SK-N-DZ (cell line): ENCODE measurements at places on chromosomes 4 and X.
A peak's percentile ranks its signal among the peaks of the same experiment; 100 is the strongest.

DNA sequence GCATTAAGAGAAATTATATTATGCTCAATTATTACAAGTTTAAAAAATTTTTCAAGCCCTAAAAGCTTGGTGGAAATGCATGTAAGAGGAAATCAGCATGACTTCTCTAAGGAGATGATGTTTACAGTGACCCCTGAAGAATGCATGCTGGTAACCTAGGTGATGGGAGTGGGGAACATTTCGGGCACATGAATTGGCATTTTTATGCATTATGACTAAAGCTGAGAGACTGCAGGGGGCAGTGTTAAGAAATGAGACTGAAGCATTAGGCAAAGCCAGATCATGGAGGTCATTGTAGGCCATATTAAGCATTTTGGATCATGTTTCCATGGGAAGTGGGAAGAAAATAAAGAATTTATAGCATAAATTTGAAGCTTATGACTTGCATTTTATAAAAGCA lies 421.3 kb downstream of the FAT4 start:
- no peak for DNase-seq

DNA sequence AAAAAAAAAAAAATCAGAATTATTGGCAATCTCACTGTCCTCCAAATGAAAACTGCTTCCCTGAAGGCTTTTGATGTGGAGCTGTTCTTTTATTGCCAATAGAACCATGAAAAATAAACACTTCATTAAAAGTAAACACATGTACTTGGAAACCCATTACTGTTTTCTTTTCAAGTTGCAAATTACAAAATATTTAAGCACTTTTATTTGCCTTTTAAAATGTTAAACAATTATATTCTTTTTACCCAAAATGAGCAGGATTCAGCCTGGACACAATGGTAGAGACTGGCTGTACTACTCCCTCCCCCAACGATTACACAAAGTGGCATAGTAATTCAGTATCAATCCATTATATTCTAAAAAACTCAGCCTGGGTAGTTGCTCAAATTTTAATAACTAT lies 60.9 kb downstream of the SH2D1A start:
- no peak for DNase-seq

DNA sequence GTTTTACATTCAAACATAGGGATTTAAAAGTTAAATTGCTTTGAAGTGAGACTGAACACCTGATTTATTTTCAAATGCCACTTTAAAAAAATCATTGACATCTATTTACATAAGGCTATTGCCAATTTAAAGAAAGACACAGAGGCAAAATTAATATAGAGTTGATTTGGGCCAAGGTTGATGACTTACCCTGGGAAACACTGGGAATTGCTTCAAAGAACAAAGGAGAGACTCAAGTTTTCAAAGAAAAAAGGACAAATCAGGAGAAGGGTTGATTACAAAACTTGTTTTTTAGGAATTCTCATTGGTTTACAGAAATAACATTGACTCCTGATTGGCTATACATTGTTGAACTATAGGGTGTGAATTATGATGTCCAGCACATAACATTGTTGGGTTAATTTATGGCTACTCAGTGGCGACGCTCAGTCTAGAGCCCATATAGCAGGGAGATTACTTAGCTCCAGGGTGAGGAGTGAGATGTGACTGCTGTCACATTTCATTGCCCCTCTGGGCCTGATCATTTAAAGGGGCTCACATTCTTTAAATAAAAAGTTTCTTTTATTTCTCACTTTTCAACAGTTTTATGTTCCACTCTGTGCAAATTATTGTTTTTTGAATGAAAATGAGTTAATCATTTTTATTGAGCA lies 184.6 kb downstream of the SPATA18 start:
- DNase-seq: no peak

DNA sequence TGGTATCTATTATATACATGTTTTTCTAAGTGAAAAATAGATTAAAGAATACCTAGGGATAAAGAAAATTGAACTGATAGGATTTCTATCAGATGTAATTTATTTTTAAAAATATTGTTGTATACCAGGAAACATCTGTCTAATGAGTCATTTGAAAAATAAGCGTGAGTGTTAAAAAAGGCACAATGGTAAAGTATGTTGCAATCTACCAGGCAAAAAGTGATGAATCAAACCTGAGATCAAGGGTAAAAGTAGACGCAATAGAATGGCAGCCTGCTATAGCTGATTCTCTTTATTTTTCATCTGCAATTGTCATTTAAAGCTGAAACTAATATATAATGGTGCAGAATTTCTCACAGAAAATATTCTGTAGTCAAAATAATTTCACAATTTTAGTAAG lies 1119.6 kb downstream of the PCDH18 start:
- DNase-seq: no peak

DNA sequence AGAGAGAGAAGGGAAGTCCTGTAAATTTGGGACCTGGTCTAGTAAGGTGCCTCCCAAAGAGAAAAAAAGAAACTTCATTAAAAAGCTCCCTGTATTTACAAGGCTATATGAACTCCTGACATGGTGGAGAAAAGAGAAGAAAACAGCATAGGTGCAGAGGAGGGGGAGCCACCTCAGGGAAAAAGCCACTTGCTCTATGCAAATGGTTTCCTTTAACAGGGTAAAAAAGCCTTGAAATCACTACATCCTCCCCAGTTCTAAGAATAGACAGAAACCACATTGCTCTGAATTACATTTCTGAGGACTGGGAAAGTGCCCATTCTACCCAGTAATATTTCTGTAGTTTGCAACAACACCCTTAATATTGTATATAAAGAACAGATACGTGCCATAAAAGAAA lies 165.5 kb downstream of the KLF8 start:
- DNase-seq: no peak

- DNase-seq: no peak
Observed at GRCh38 chrX:1528186-1528883, 8.7 kb downstream of the P2RY8 start.

GRCh38 chr4:6360385-6360784 lies 90.7 kb downstream of the WFS1 start:
- DNase-seq: peak; percentile 80

DNA sequence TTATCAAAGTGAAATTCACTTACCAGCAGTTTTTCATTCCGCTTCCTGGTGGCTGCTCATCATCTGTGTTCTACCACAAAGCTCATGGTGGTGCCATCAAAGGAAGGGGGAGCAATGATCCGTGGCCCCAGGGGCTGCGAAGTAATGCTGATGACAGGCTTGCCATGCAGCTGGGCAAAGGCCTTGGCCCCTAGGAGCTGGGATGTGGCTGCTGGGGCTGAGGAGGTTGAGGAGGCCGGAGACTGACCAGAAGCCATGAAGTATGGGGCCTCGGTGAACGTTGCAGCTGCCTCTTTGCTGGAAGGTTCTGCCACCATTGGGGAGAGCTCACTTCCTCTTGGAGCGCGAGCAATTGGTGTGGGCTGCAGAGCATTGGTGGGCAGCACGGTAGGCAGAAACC lies 8.4 kb downstream of the C4orf54 start:
- DNase-seq: no peak

DNA sequence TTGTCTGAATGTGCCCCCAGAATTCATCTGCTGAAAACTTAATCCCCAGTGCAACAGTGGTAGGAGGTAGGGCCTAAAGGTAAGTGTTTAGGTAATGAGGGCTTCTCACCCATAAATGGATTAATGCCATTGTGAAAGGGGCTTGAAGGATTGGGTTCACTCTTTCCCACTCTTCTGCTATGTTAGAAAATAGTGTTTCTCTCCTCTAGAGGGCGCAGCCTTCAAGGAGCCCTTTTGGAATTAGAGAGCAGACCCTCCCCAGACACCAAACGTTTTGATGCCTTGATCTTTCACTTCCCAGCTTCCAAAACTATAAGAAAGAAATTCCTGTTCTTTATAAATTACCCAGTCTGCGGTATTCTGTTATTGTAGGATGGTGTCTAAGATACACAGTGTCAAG lies 706.4 kb downstream of the SMARCA1 start:
- peak; percentile 12 for DNase-seq

DNA sequence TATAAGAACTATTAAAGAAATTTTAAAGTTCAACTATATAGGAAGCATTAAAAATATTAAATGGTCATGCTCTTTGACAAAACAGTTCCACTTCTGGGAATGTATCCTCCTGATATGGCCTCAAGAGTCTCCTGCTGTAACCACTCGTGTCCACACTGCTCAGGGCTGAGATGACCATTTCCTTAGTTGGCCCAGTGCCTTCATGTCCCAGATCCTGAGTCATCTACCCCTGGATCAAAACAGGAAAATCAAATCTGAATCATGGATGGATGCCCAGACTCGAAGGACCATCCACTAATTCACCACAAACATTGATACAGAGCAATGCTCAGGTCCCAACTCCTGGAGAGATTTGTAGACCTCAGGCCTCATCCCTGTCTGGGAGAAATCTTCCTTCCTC lies 44.7 kb downstream of the GPRASP3 start:
- no peak for DNase-seq

DNA sequence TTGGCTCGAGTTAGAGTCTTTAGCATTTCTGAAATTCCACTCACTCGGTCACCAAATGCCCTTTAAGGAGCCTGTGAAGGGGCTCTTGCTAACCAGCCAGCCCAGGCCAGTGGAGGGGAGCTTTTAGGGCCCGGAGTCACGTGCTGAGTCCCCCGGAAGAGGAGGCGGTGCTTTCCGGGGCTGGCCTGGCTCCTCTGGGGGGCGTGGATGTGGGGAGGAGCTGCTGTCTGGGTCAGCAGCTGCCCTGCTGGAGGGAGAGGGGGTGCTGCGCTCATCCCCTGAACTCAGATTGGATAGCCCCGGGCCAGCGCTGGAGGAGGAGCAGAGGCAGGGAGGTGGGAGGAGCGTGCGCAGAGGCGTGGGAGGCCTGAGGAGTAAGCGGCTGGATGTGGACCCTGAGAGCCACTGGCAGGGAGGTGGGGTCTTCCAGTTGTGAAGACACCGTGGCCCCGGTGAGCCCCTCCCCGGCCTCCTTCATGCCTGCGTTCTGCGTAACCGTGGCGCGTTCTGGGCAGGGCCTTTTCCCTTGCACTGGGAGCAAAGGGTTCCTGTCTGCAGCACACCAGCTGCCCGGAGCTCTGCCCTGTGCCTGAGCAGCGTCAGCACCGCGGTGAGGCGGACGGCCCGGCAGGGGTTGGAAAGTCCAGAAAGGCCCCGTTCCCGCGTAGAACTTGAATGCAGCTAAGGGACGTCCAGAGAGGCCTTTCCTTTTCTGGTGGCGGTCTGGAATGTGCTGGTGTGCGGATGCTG lies 19.7 kb downstream of the MAEA start:
- DNase-seq: peak; percentile 91

GRCh38 chr4:181687116-181687515 lies 556.1 kb upstream of the TENM3 start:
- DNase-seq: no peak

GRCh38 chrX:122517786-122518185 lies 666.3 kb upstream of the GRIA3 start:
- no peak for DNase-seq

- DNase-seq: no peak
Observed at GRCh38 chr4:26140150-26140898, 180.5 kb upstream of the RBPJ start.

- no peak for DNase-seq
Observed at GRCh38 chr4:104732766-104733165, 238.1 kb upstream of the CXXC4 start.

DNA sequence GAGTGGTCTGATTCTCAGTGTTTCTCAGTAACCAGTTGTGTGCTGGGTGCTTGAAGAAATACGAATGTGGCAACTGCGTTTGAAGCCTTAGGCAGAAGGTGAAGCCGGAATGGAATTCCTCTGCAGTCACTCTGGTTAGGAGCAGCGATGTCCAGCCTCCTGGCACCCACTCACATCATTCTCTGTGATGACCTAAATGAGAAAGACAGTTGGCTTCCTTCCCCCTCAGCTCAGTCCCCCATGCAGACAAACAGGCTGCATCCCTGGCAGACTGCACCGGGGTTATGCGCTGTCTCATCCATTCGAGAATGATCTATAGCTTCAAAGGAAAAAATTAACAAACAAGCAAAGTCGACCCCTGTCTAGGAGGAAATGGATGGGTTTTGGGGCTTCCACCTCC lies 170.1 kb upstream of the SCML1 start:
- no peak for DNase-seq

DNA sequence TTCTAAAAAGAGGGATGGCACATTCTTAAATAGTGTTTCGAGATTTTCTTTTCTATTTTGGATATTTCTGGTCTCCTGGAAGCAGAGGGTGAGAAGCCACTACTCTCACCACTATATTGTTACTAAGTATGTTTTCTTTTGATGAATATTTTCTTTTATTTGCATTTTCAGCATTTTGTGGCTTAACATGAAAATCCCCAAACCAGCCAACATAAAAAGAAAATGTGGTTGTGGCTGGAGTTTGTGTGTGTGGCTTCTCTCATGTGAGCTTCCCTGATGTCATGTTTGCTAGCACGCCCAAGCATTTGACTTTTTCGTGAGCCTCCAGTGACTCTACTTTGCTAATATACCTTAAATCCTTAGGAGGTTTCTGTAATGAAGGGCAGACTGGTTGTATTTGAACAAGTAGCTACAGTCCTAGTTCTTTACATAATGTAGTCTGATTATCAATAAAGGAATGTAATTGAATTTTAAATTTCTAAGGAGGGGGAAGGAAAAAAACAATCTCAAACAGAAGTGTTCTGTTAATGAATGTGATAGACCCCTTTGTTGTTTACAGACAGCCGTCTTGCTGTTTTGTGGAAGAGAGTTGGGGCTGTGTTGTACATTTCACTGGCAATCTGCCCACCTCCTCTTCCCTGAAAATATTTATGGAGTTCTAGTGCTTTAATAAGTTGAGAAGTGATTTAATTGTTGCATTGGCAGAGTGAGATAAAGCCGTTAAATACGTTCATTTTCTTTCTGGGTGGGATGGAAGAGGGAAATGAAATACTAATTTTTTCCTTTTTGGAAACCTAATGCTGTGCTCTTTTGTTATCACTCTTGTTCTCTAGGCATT lies 114.6 kb downstream of the ARHGAP10 start:
- no peak for DNase-seq

DNA sequence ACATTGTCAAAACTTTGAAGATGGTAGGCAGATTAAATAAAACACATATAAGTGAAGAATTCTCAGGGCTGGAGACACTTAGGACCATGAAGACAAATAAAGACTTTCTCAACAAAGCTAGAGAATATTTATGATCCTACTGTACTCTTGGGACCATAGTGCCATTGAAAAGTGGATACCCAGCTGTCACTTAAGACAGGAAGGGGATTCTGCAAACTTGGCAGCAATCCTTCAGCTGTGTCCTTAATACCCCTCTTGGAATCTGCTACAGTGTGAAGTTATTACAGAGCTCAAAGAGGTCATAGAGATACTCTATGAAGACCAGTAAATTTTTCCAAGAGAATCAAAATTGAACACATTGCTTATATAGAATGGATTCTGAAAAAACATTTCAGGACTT lies 24.3 kb downstream of the PDE5A start:
- no peak for DNase-seq

DNA sequence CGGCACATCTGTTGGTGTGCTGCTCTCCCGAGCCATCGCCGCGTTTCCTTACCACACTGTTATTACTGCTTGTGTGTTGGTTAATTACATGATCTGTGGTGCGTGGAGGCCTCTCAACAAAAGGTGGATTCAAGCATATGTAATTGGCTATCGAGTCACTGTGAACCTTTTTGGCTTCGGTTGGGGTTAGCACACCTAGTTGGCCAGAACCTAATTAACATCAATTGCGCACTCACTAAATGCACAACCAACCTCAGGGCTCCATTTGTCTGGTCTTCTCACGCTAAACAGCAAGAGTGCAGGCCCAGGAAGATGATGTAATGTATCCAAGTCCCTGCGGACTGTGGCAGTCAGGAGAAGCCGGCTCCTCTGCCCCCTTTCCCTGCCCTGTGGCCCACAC lies 17.4 kb downstream of the ENPP6 start:
- no peak for DNase-seq

- DNase-seq: no peak
Observed at GRCh38 chr4:2958446-2958845, 4.8 kb downstream of the NOP14 start.
